ENCODE measurements at places on chromosomes 3 and 15. TPM values are rescaled to one million over a fixed set of nuclear protein-coding genes. Genes with fewer than 3 reads are reported as not detected.

GRCh38 chr3:153599685-153600084 lies 437.7 kb downstream of the RAP2B start:
- no peak for DNase-seq

DNA sequence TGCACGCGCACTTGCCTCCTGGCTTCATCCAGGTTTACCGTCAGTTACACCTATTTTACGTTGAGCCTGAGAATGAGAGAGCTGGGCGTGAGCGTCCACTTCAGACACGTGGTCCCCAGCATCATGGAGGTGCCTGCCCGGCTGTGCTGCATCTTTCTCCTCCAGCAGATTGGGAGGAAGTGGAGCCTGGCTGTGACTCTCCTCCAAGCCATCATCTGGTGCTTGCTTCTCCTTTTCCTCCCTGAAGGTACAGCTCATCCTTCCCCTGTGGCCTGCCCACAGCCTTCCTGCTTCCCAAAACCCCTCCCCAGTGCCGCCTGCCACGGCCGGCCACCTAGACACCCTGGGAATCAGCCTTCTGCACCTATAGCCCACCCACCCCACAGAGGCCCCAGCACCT lies 31.6 kb downstream of the SLC22A14 start:
- no peak for DNase-seq

DNA sequence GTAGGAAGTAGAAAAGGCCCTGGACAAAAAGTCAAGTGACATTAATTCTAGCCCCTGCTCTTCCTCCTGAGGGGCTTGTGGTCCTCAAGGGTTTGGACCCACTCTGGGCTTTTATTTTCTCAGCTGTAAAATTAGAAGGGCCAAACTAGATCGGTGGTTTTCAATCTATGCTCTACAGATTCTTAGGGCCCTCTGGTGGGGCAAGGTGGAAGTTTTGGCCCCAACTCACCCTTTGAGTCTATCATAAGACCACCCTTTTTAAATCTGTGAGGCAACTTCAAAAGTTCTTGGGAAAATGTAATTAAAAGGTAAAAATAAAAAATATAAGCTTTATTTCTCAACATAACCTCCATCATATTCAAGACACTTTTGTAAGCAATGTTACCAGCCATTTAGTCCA lies 25.6 kb upstream of the CFAP161 start:
- DNase-seq = no peak

ZSCAN2 gene
- polyA plus RNA-seq = 30.9 TPM

GRCh38 chr3:81502236-81502635 lies 259.2 kb downstream of the GBE1 start:
- no peak for DNase-seq

DNA sequence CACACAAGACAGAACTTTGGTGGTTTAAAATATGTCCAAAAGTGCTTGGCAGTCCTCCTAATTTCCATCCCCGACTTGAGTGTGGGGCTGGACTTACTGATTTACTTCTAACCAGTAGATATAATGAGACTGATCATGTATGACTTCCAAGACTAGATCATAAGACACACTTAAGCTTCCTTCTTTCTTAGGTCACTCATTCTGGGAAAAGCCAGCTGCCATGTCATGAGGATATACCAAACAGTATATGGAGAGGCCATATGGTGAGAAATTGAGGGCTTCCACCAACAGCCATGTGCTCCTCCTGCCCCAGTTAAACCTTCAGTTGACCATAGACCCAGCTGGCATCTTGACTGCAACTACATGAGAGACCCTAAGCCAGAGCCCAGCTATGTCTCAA lies 282.8 kb upstream of the PROK2 start:
- DNase-seq = no peak

DNA sequence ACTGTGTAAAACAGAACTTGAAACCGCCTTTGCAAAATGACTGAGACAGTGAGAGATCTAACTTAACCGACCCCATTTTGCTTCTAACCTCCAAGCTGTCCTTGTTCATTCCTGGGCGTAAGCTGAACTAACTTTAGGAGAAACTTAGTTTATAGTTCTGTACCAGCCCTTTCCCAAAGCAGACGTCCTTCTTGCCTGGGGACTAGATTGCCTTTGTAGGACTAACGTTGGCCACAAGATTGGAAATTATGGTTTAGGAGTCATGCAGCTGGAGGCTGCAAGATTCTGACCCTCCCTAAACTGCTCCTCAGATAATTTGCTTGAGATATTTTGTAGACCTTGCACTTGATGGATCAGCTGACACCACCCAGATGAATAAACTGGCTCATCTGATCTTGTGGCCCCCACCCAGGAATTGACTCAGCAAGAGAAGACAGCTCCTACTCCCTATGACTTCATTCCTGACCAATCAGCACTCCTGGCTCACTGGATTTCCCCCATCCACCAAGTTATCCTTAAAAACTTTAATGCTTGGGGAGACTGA lies 219.9 kb upstream of the PROK2 start:
- DNase-seq = no peak

CD200 gene
- polyA plus RNA-seq = 34.8 TPM

DNA sequence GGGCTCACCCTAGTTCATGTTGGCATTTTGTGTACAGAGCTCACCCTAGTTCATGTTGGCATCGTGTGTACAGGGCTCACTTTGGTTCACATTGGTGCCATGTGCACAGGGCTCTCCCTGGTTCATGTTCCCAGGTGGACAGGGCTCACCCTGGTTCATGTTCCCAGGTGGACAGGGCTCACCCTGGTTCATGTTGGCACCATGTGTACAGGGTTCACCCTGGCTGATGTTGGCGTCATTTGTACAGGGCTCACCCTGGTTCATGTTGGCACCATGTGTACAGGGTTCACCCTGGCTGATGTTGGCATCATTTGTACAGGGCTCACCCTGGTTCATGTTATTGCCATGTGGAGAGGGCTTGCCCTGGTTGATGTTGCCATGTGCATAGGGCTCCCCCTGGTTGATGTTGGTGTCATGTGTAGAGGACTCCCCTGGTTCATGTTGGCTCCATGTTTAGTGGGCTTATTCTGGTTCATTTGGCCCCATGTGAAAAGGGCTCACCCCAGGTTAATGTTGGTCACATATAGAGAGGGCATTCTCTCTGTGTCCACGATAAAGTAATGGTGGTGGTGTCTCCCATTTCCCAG lies 31.7 kb upstream of the NR2C2 start:
- DNase-seq = no peak

- no peak for DNase-seq
Observed at GRCh38 chr15:80815106-80815505, 35.9 kb downstream of the CEMIP start.

GRCh38 chr15:50813089-50813488 lies 47.6 kb upstream of the SPPL2A start:
- no peak for DNase-seq

ANKRD63 gene
- 0.32 TPM for polyA plus RNA-seq

RTP3 gene
- not detected for polyA plus RNA-seq

GNAT1 gene
- not detected for polyA plus RNA-seq

DNA sequence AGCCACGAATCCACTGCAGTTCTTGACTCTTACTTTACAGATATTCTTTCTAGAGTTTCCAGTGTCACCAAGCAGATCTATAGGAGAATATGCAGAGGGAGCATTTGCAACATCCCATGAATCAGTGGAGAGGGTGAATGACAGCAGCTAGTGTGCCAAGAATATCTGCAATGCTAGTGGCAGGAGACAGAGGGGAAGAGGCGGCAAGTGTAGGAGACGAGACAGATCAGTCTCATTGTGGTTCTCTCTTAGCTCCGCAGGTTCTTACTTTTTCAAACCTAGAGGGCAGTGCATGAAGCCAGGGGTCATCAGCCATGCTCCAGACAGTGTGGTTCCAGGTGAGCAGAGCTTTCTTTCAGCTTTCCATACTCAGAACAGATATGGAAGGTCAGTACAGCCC lies 744 bp downstream of the ZNF619 start:
- no peak for DNase-seq

IL17RB gene
- polyA plus RNA-seq = 13.7 TPM

PIF1 gene
- 17.4 TPM for polyA plus RNA-seq

DNA sequence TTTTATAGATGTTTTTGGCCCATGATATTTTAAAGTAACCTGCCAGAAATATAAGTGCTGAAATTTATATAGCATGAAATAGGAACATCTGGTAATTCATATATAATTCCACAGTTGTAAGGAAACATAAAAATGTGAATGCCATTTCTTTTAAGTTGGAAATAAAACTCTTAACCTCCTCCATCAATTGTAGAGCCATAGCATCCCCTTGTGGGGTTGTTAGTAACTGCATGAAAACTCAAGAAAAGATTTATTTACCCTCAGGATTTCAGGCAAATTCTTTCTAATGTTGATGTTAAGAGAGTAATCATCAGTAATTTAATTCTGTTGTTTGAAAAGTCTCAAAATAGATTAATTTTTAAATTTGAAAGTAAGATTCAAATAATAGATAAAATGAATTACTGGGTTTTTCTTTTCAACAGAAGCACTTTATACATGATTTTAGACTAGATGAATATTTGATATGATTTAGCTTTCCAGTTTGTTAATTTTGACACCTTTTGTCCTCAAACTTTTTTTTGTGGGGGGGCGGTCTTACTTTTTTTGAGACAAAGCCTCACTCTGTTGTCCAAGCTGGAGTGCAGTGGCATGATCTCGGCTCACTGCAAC lies 74.7 kb downstream of the RASA2 start:
- peak; percentile 64 for DNase-seq

DNA sequence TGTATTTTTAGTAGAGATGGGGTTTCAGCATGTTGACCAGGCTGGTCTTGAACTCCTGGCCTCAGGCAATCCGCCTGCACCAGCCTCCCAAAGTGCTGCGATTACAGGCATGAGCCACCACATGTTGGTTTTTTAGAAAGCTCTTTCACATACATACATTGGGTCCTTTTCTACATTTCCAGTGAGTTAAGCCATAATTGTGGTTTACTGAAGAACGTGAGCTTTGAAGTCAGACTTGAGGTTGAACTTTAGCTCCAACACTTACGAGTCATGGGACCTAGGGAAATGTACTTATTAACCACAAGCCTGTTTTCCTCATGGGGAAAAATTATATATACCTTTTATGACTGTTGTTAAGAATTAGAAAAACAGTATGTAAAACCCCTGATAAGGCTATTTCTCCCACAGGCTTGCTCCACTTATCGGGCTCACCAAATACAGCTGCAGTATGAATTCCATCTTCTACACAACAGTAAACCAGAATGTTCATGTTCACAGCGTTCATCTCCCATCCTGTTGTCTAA lies 39.0 kb downstream of the GPR160 start:
- DNase-seq = no peak

DNA sequence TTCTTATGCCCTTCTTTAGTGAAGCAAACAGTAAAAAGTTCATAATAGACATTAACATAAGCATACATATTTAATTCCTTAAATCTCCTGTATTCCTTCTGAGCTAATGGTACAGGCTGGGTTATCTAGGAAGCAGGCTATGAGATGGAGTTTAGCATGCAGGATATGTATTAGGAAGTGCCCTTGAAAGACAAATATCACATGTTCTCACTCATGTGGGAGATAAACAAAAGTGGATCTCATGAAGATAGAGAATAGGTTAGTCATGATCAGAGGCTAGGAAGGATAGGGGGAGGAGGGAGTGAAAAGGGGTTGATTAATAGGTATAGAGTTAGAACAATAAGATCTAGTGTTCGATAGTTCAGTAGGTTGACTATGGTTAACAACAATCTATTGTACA lies 105.4 kb downstream of the CLASP2 start:
- no peak for DNase-seq

DNA sequence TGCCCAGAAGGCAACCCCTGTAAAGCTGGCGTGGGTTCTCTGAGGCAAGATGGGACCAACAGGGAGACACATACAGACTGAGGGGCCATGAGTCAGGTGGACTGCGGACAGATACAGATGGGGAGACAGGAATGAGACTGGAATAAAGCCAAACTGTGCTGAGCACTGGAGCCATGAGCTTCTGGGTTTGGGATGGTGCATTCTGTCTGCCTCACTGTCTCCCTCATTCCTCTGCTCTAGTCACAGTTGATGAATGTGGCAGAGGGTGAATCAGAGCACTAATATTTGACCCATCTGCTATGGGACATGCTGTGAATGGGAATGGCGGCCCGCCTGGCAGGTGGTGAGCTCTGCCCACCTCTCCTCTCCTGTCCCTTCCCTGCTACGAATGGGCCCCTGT lies 262.9 kb downstream of the EPHB1 start:
- no peak for DNase-seq

- DNase-seq = no peak
Observed at GRCh38 chr3:178109691-178110090, 426.5 kb upstream of the KCNMB2 start.

TF gene
- 6.9 TPM for polyA plus RNA-seq

RETNLB gene
- not detected for polyA plus RNA-seq

DNA sequence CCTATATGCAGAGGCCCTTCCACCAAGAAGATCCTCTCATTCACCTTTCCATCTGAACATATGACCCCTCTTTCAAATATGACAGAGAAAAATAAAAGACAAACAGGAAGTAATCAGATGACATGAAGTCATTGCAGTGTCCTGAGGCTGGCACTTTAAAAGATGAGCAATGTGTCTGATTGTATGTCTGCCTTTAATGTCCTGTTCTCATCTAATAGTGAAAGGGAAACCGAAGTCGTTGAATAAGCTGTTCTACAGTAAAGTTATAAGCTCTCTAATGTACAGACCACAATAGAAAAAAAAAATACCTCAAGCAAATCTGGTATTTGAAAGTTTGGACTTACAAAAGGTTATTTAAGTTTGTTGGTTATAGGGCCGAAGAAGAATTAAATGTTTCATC lies 243.0 kb downstream of the CLSTN2 start:
- DNase-seq = no peak

- no peak for DNase-seq
Observed at GRCh38 chr15:82640672-82641071, 6.5 kb downstream of the CPEB1 start.

DNA sequence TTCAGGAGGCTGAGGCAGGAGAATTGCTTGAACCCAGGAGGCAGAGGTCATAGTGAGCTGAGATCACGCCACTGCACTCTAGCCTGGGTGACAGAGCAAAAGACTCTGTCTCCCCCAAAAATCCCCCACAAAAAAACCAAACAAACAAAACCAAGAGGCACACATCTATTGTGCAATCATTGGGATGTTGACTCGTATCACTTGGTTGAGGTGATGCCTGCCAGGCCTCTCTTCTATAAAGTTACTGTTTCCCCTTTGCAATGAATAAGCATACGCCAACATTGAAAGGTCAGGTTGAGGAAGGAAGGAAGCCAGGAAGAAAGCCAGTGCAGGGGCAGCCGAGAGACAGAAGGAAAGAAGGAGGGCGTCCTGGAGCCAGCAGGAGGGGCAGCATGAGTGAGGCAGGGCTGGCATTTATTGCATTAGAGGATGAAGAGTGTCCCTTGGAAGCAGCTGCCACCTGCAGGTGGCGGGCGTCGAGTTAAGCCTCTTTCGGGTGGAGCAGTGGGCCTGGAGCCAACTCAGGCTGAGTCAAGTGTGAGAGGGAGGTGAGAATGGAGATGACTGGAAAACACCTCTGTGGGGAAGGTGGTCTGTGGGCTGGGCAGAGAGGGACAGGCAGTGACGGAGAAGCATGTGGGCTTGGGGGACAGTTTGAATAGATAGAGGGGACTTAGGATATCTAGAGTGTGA lies 8.3 kb upstream of the CSPG4 start:
- DNase-seq = no peak

GRCh38 chr15:43441316-43441715 lies 51.6 kb downstream of the TP53BP1 start:
- DNase-seq = no peak

- DNase-seq = no peak
Observed at GRCh38 chr15:65642594-65642993, 20.9 kb downstream of the SLC24A1 start.

TRAIP gene
- polyA plus RNA-seq = 9.4 TPM
